ENCODE measurements at places on chromosomes 13 and 19.

- DNase-seq, result no peak
Measured at GRCh38 chr13:47119575-47120235, 222.9 kb upstream of the HTR2A start.

GRCh38 chr13:97258801-97259200 is 36.7 kb downstream of the MBNL2 start:
- no peak for DNase-seq

DNA sequence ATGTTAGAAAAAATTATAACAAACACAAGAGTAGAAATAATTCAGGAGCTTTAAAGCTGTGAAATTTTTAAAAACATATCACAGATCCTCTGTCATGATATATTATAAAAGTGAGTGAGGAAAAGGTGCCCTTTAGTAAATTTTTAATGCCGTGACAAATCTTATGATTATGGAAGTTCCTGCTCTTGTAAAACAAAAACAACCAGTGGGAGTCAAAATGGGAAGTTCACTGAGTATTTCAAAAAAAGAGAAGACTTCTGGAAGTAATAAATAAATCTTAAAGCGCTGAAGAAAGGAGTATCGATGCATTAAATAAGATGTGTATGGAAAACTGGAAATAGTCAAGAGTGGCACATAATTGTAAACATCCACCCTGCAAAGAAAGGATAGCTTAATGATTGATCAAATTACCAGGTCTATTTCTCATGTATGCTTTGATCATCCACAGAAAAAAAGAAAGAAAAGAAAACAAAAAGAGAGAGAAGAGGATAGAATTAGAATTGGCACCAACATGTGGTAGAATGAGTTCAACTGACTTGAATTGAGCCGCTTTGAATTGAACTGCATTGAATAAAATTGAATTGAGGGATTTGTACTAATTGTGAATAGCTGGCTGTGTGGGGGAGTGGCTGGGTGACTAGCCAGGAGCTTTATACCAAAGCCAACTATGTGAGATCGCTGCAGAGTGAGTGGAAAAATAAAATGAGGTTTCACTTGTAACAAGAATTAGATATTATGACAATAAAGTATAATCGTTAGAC is 647.6 kb upstream of the SPRY2 start:
- no peak for DNase-seq

DNA sequence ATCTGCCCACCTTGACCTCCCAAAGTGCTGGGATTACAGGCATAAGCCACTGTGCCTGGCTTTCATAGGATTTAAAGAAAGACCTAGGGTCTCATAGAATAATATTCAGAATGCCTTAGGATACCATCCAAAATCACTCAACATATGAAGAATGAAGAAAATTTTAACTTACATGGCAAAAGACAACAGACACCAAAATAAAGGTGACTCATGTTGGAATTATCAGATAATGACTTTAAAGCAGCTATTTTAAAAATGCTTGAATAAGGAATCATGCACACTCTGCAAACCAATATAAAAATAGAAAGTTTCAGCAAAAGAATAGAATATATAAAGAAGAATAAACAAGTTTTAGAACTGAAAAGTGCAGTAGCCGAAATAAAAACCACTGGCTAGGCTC is 29.3 kb downstream of the ZNF566 start:
- no peak for DNase-seq

DNA sequence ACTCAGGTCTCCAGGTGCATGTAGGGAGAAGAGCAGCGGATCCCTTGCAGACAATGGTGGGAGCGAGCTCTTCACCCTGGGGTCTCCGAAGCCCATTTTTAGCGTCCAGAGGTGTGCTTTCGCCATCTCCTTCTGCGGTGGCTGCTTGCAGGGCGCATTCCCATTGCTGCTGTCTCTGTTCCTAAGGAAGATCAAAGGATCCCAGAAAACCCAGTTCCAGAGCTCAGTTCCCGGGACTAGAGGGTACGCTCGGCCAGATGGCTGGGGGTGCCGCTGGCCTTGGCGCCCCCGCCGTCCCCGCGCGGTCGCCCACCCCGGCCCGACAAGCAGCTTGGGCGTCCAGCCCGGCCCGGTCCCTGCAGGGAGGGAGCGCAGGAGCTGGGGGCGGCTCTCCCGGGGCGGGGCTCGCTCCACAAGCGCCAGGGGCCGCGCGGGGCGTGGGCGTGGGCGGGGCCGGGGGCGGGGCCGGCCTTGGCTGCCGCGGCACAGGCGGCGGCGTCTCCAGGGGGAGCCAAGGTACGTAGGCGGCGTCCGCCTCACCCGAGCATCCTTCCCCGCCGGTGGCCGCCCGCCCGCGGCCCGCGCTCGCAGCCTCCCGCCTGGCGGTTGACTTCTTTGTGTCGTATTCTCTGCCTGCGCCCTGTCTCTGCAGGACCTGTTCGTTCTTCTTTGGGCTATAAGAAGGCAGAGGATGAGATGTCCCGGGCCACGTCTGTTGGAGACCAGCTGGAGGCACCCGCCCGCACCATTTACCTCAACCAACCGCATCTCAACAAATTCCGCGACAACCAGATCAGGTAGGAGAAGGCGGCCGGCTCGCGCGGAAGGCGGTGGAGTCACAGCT is 96.8 kb downstream of the ATP8A2 start:
- no peak for DNase-seq

- DNase-seq, result no peak
Measured at GRCh38 chr13:44573790-44574465, 2.2 kb downstream of the TSC22D1 start.

GRCh38 chr13:80841414-80841813 is 500.5 kb upstream of the SPRY2 start:
- DNase-seq, result no peak

- DNase-seq, result no peak
Measured at GRCh38 chr13:95122063-95122462, 179.2 kb downstream of the ABCC4 start.

GRCh38 chr13:114219392-114219791 is 15.3 kb upstream of the CDC16 start:
- no peak for DNase-seq

DNA sequence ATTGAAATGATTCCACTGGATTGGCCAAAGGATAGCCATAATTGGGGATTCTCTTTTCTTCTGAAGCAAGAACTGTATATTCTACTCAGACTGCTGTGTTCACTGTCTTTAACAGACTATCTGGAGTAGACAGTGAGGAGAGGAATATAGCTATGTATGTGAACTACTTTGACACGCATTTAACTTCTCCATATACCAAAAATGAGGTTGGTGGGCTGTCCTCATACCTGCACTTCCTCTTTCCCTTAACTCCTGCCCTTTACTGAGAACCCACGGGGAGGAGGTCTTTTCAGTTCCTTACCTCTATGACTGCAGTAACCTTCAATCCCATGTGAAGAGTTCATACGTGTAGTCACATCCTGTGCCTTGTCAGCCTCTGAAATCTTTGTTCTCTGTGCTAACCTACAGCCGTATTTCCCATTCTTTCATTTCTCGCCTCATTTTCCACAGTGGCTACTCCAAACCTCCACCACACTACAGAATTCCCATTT is 305.8 kb downstream of the MTUS2 start:
- no peak for DNase-seq
